ENCODE measurements at places on chromosomes 5 and 9. TPM values are rescaled to one million over a fixed set of nuclear protein-coding genes. Genes with fewer than 3 reads are reported as not detected.

CD74 gene
- total RNA-seq, result not detected

DNA sequence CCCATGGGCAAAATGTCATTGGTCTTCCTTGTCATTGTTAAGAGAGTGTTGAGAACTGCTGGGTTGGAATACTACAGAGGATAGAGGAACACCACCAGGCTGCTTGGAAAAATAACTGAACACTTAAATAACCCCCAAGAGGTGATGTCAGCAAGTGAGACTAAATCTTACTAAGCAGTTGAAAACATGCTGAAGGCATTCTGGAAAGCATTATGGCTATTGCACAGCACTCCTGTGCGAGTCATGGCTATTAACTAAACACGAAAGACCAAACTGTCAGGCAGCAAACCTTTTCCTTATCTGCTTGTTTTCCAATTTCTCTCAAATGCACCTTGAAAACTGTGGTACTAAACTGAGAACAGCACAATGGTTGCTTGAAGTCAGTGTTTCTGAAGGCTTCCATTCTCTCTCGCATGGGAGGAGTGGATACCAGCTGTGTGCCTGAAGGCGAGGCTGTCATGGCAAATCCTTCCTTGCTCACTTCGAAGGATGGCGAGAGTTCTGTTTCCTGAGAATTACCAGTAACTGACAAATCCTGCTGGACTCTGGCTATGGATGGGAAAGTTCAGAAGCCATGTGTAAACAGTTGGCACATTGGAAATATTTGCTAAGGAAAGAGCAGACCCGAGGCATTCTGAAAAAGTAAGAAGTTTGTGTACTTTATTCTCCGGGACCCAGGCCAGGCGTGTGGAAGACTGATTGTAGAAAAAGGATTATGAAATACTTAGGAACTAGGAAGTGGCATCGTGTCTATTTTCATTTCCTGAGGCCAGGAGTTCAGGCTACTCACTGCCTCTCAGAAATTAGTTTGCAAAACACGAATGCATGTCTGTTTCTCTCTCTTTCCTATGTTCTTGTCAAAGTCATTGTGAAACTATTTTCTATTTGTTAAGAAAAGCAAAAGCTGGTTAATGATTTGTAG lies 182.1 kb downstream of the DMRT2 start:
- peak; percentile 8 for DNase-seq

- DNase-seq, result no peak
Observed at GRCh38 chr5:11700391-11700790, 203.9 kb downstream of the CTNND2 start.

DNA sequence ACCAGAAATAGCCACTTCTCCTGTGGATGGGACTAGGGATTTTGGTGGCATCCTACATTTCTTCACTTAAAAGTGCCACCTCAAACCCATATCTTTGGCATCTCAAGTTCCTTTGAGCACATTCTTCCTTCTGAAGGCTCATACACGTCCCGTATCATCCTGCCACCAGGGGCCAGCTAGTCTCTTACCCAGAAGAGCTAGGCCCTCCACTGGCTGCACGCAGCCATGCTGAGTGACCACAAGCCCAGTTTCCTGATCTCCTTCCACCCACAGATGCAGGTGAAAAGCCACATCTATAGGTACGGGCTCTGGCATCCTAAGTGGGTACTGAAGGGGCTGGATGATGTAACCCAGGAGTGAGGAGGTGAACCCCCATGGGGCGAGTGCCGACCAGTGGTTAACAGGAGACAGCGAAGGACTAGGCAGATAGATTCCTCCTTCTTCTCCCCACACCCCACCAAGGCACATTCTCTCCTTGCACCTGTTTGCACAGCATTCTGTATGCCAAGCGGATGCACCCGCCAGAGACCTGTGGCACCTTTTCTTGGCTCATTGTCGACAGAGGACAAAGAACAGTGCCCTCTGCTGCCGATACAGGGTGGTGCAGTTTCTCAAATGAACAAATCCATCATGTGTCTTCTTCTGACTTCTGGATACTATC lies 14.4 kb upstream of the SCGB3A1 start:
- DNase-seq, result peak; percentile 62

- DNase-seq, result no peak
Observed at GRCh38 chr5:146866263-146866662, 12.3 kb downstream of the PPP2R2B start.

GRCh38 chr5:141793881-141794280 lies 84.3 kb downstream of the PCDH1 start:
- DNase-seq, result no peak

- no peak for DNase-seq
Observed at GRCh38 chr5:56094579-56095361, 100.0 kb upstream of the IL6ST start.

PCDHGA7 gene
- 0.54 TPM for total RNA-seq

PCDHGA6 gene
- 1.2 TPM for total RNA-seq

WDR38 gene
- total RNA-seq, result not detected

ACSL6 gene
- total RNA-seq, result 0.05 TPM

GRCh38 chr5:2204366-2205184 lies 321.9 kb upstream of the IRX4 start:
- DNase-seq, result no peak

GRCh38 chr9:115972362-115972761 lies 181.2 kb upstream of the PAPPA start:
- DNase-seq, result no peak

DNA sequence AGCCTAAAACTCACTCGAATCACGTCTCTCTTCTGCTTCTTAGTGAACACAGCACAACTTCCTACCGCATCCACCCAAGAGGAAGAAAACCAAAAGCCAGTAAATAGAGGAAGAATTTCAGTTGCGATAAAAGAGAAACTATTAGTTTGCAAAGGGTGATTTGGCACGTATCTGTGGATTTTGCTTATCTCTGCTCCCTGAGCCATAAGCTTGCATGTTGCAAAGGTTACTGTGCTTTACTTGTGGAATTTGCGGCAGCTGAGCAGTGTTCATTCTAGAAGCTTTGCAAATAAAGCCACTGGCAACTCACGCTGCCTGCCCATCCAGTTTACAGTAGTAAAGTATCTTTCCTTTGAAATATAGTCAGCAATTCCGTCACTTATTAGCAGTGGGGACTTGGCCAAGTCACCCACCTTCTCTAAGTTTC lies 149.0 kb upstream of the PCA3 start:
- no peak for DNase-seq

GRCh38 chr5:14818931-14819790 lies 52.4 kb downstream of the ANKH start:
- no peak for DNase-seq

GRCh38 chr9:98329281-98329680 lies 73.8 kb upstream of the TBC1D2 start:
- no peak for DNase-seq

GRCh38 chr9:111812337-111812736 lies 17.6 kb upstream of the SHOC1 start:
- no peak for DNase-seq

GRCh38 chr9:109981091-109981490 lies 201.1 kb downstream of the PALM2AKAP2 start:
- no peak for DNase-seq

BAAT gene
- total RNA-seq, result 0.14 TPM

TAF11L10 gene
- total RNA-seq, result not detected

GRCh38 chr9:35649431-35650340 lies 1.0 kb downstream of the SIT1 start:
- DNase-seq, result no peak

DNA sequence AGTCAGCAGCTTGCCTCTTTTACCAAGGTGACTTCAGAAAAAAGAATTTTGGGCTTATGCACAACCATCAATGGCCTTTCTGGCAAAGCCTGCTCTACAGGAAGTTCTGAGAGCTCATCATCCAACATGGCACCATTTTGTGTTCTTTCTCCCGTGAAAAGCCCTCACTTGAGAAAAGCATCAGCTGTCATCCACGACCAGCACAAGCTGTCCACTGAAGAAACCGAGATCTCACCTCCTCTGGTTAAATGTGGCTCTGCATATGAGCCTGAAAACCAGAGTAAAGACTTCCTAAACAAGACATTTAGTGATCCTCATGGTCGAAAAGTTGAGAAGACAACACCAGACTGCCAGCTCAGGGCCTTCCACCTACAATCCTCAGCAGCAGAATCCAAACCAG lies 111.2 kb downstream of the SNCAIP start:
- no peak for DNase-seq

- DNase-seq, result no peak
Observed at GRCh38 chr9:84843175-84843824, 173.8 kb downstream of the NTRK2 start.

EQTN gene
- total RNA-seq, result not detected

DNA sequence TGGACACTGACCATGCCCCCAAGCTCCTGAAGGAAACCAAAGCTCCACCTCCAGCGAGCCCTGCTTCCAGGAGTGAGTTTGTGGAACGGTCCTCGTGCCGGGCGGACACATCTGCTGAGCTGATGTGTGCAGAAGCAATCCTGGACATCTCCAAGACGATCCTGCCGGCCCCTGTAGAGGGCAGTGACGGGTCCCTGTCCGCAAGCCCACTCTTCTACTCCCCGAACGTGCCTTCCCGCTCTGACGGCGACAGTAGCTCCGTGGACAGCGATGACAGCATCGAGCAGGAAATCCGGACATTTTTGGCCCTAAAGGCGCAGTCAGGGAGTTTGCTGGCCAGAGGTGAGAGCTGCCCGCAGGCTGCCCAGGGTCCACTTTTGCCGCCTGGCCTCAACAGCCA lies 6.2 kb downstream of the PPP1R26 start:
- DNase-seq, result no peak

- DNase-seq, result no peak
Observed at GRCh38 chr5:14003936-14004335, 59.4 kb upstream of the DNAH5 start.

- DNase-seq, result no peak
Observed at GRCh38 chr5:79302454-79302853, 66.5 kb downstream of the JMY start.

GRCh38 chr5:61942462-61943049 lies 363.4 kb upstream of the KIF2A start:
- no peak for DNase-seq

- no peak for DNase-seq
Observed at GRCh38 chr5:131997026-131997726, 14.3 kb downstream of the ACSL6 start.

- no peak for DNase-seq
Observed at GRCh38 chr5:114418176-114419066, 56.6 kb downstream of the KCNN2 start.

- no peak for DNase-seq
Observed at GRCh38 chr9:86891886-86892437, 55.3 kb downstream of the GAS1 start.

GRCh38 chr5:80777347-80778287 lies 122.8 kb upstream of the DHFR start:
- no peak for DNase-seq

DNA sequence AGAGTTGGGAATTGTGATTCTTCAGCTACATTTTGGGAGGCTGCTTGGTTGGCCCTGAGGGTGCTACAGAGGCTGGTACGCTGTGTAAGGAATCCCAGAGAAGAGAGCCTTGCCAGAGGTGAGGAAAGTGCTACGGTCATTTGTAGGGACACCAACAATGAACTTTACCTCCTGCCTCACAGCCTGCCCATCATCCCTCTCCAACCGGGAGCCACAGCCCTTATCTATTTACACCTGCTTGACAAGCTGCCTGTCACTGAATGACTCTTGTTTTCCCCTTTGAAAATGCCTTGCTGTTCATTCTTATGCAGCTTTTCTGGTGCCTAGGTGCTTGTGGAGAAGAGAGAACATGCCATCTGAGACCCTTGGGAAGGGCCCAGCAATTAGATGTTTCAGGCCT lies 110.8 kb downstream of the PCSK1 start:
- DNase-seq, result no peak

Data from NCI-H460 (cell line).